Daoy (cell line): ENCODE measurements at places on chromosomes 16 and 17. TPM values are rescaled to one million over a fixed set of nuclear protein-coding genes. Genes with fewer than 3 reads are reported as not detected.

The PDPK1 gene
- total RNA-seq: 10.5 and 12.8 TPM in 2 replicates

The CACNA1G gene
- 0.15 and 0.23 TPM in 2 replicates for total RNA-seq

The KRTAP9-4 gene
- total RNA-seq: not detected in 2 replicates

The WRAP53 gene
- total RNA-seq: 33.7 and 41.4 TPM in 2 replicates

The ZG16B gene
- 0.17 and 2.0 TPM in 2 replicates for total RNA-seq

The GP1BA gene
- total RNA-seq: 0.23 TPM in 1 of 2 replicates, not detected in the other

The GAS7 gene
- 1.1 and 2.5 TPM in 2 replicates for total RNA-seq

The CCL3 gene
- 0.46 TPM in 1 of 2 replicates, not detected in the other for total RNA-seq
